Activated naive CD8-positive, alpha-beta T cell treated with anti-CD3 and anti-CD28 coated beads, Interleukin-2, amount 10 ng/mL, durations not matched to agents 7 days and 5 days (primary cell): ENCODE measurements at places on chromosomes 3 and 15.

GRCh38 chr3:39255503-39256325 lies 24.1 kb downstream of the CX3CR1 start:
- no peak for DNase-seq

DNA sequence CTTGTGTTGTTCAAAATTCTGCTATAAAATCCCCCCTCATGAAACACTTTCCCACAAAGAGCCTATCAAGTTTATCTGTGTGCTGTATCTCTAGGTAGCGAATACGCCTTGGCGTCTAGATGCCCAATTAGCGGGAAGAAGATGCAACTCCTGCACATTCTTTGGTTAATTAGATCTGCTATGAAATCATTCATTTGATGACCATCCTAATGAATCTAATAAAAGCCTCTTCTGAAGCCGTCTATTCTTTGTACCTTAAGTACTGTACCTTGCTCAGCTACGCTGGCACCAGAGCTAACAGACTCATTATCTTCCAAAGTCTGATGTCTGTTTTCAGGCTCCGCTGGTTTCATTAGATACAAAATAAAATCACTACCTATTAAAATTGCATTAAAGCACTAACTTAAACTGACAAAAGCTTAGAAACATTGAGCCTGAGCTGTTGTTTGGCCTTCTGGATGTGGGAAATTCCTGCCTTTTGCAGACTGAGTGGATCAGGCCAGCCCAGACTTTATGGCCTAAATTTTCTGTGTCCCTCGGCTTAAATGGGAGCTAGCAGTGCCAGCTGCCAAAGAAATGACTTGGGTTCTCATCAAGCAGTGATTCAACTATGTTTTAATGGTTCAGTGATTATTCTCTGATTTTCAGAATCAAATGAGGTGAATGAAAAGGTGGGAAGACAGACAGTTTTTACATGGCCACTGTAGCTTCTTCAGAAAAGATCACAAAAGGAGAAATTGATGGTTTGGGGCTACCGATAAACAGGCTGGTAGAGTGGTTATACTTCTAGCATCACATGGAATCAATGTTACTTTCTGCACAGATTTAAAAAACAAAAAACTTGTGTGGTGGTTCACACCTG lies 28.4 kb upstream of the CHST2 start:
- no peak for DNase-seq

DNA sequence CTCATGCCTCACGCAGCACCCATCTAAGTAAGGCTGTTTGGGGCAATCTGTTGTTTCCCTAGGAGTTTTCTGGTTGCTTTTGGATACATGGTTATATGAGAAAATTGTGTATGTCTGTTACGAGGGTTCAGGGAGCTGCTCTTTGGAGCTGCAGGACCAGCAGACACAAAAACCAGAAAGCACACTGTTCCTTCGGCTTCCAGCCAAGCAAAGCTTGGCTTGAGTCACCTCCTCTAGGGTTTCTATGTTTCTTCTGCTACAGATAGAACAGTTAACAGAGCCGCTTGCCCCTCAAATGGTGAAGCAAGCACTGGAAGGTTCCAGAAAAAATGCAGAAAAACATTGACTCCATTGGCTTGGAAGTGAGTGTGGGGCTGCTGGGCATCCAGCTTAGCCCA lies 49.2 kb upstream of the CTDSPL start:
- no peak for DNase-seq

- no peak for DNase-seq
Measured at GRCh38 chr3:194640829-194641228, 7.6 kb upstream of the TMEM44 start.

DNA sequence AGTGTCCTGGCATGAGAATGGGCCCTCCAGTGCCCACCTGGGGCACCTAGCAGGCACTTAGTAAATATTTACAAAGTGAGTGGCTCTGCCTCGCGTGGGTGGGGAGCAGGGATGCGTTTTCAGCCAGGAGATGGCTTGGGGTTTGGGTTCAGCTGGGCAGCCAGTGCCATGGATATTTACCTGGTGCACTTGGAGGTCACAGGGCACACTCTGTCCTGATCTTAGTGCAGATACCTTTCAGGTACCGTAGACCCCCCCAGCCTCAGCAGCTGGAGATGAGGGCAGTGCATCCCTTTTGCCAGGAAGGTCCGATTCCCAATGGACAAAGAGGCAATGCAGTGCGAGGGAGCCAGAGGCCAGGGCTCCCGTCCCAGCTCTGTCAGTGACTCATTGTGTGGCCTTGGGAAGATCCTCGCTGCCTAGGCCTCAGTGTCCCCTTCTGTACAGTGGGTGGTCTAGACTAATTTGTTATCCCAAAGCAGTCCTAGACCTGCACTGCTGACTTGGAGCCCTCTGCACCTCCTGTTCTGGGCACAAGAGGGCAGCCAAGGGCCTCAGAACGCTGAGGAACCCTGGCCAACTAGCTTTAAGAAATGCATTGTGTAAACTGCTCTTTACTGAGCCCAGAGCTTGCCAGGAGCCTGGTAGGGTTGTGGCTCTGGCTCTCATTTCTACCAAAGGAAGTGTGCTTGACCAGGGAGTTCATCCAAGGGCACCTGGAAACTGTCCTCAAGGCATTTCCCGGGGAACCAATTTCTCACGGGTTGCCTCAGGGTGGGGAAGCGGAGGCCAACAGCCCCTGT lies 16.0 kb downstream of the HDAC11 start:
- peak; percentile 80 for DNase-seq

- no peak for DNase-seq
Measured at GRCh38 chr3:118863731-118864322, 170.8 kb downstream of the IGSF11 start.

DNA sequence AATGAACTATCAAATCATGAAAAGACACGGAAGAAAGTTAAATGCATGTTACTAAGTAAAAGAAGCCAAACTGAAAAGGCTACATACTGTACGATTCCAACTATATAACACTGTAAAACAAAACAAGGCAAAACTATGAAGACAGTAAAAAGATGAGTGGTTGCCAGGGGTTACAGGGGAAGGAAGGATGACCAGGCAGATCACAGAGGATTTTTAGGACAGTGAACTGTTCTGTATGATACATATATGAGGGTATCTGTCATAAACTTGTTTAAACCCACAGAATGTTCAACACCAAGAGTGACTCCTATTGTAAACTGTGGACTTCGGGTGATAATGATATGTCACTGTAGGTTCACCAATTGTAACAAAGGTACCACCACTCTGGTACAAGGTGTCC lies 60.6 kb downstream of the CHSY1 start:
- DNase-seq: no peak
